ENCODE measurements at places on chromosomes 13 and 19. TPM values are rescaled to one million over a fixed set of nuclear protein-coding genes. Genes with fewer than 3 reads are reported as not detected.

GRCh38 chr19:45097776-45098520, 5.0 kb downstream of the PPP1R37 start:
- DNase-seq, result no peak

GRCh38 chr13:100388923-100389322, 199.7 kb downstream of the GGACT start:
- DNase-seq, result no peak

- DNase-seq, result no peak
Observed at GRCh38 chr13:46507981-46508380, 45.0 kb upstream of the LRCH1 start.

- no peak for DNase-seq
Observed at GRCh38 chr13:101390461-101390860, 25.8 kb downstream of the NALCN start.

GRCh38 chr19:42229855-42230351, 9.8 kb downstream of the ZNF526 start:
- DNase-seq, result no peak

- DNase-seq, result no peak
Observed at GRCh38 chr19:57438925-57439324, 3.8 kb downstream of the ZNF749 start.

ZNF534 gene
- not detected for total RNA-seq

ENOX1 gene
- 3.8 TPM for total RNA-seq

DNA sequence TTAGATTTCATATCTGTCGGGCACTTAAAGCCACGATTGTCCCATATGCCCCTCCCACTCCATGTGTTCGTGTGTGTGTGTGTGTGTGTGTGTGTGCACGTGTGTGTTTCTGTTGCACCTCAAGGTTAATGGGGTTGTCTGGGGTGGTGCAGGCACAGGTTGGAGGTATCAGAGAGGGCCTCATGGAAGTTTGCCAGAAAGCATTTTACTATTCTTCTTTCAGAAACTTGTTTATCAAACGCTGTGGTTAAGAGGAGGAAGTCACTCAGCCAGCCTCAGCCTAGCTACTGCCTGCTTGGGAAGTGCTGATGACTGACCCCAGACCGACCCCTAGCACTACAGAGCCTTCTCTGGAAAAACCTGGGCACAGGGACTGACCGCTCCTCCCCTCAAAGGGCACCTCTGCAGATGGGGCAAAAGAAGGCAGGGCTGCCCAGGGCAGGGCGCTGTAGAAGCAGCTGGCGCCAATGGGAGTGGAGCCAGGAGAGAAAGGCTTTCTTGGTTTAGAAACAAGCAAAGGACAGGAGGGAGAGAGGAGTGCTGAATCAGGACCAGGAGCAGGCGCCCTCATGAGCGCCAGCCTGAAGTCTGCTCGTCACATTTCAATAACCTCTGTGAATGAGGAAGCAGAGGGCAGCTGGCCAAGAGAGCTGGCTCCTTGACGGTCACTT, 3.9 kb downstream of the SIAH3 start:
- no peak for DNase-seq

ANGPTL8 gene
- not detected for total RNA-seq

- DNase-seq, result no peak
Observed at GRCh38 chr13:38394777-38395496, 45.3 kb downstream of the UFM1 start.

- no peak for DNase-seq
Observed at GRCh38 chr19:55220525-55220924, 8.0 kb downstream of the TMEM86B start.

KLK14 gene
- total RNA-seq, result 0.75 TPM

DNA sequence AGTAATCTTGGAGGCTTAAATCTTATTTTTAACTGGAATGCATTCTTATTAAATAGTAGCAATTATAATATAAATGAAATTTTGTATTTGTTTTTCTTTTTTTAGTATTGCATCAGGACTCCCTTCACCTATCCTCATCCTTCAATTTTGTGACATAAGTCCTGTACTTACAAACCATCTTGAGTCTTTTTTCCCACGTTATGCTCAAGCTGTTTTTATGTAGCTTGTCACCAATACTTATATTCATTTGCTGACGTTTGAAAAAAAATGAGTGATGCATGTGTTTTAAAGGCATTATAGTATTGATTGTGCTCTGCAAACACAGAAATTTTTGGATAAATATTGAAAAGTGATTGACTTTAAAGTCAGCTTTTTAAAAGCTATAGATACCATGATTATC, 888 bp downstream of the GPR18 start:
- DNase-seq, result no peak

All from neural crest cell (in vitro differentiated cells).